ENCODE measurements at places on chromosomes 7 and 10.

GRCh38 chr10:3528271-3528670 lies 256.7 kb downstream of the KLF6 start:
- no peak for DNase-seq

DNA sequence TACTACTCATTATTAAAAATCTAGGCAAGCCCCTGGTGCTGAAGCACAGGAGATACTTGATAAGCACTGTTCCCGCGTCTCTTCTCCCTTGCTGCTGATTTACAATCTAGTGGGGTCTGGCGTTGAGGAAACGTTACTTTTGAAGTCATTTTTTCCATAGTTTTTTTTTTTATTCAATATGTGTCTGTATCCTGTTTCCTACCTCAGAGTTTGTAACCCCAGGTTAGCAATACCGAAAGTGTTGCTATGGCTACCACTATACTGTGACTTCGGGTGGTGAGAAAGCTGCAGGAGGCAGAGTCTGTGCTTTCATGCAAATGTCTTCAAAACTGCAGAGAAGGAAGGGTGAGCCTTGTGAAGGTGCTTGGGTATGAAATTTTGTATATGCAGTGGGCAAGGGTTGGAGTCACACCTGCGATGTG lies 458.8 kb upstream of the GHITM start:
- DNase-seq = no peak

DNA sequence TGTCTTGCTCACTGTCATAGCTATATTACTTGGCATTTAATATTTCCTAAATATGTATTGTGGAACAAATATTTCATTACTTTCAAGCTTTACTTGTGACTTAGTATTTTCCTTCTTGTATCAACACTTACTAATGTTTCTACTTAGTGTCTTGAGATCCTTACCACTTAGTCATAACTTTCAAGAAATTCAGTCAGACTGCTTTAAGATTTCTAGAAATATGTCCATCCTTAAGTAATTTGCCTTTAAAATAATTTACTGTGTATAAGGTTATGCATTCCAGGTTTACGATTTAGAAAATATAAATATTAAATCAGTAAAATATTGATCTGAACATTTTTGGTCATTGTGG lies 87.3 kb upstream of the CSTF2T start:
- DNase-seq = no peak

- no peak for DNase-seq
Measured at GRCh38 chr10:123706236-123706635, 40.1 kb downstream of the GPR26 start.

- DNase-seq = no peak
Measured at GRCh38 chr10:120614680-120615079, 157.7 kb downstream of the PLPP4 start.

GRCh38 chr10:72461085-72461484 lies 106.4 kb upstream of the DNAJB12 start:
- no peak for DNase-seq

- DNase-seq = no peak
Measured at GRCh38 chr7:5456409-5456808, 32.8 kb upstream of the TNRC18 start.

- DNase-seq = no peak
Measured at GRCh38 chr7:25762511-25763462, 389.2 kb upstream of the NFE2L3 start.

All from posterior cingulate gyrus (tissue), 11 donors.